ENCODE measurements at places on chromosomes 12 and 14.
A peak's percentile ranks its signal among the peaks of the same experiment; 100 is the strongest.

GRCh38 chr12:28158353-28158752, 31.9 kb upstream of the CCDC91 start:
- no peak for DNase-seq

- DNase-seq = no peak
Observed at GRCh38 chr14:68718023-68718990, 74.6 kb downstream of the ZFP36L1 start.

DNA sequence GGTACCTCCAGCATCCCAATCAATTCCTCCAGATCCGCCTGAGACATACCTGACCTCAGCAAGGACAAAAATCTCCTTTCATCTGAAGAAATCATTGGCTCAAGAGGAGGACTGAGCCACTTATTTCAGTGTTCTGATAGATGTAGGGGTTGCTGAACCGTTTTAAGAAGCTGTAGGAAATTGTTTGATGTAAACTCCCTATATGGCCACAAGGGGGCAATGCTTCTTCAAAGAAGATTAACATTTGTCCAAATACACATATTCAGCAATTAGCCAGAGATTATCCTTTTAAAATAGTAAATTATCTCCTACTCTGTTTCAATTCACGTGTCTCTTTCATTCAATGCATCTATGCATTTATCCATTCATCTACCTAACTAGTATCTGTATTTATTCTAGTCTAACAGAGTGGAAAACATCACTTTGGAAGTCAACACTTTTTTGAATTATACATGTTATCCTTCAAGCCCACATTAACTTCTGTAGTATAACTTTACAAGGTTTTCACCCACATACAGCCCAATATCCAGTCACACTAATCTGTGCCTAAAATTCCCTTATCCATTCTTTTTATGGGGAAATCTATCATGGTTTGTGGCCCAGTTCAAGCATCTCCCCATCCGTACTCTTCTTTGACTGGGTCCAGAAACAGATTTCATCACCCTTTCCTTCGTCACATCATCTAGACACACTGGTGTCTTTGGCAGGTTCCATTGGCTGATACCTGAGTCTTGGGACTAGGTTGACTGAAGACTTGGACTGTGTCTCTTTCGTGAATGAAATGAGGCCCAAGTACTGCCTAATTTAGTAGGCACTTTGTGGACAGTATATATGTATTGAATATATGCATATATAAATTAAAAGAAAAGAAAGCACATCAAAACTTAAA, 411.0 kb upstream of the OR4E1 start:
- DNase-seq = peak; percentile 28

- no peak for DNase-seq
Observed at GRCh38 chr12:7678744-7679143, 13.0 kb upstream of the APOBEC1 start.

GRCh38 chr14:31320216-31320615, 100.1 kb downstream of the HEATR5A start:
- no peak for DNase-seq

DNA sequence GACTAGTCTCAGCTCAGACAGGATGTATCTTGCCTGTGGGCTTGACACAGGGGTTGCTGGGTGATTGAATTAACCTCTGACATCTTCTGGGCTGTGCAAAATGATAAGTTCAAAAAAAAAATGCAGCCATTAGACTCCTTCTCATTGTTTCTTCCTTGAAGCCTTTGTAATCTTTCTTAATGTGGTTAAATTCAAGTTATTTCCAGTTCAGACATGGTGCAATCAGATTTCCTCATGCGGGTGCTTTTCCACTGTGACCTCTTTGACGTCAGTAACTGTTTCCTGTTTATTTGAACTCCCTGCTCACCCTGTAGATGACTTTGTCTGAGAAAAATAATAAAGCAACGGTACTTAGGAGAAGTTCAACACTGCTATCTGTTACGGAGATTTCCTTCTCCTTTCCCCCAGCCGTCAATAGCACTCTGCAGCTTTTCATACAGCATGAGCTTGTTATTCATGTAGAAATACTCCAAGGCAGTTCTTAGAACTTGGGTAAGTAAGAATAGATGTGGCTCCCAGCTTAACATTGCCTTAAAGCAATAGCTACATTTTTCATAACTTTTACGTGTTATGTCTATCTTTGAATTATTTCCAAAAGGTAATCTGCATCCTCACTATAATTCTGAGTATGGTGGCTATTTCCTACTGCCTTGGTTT, 155.5 kb downstream of the PRKCH start:
- DNase-seq = no peak

GRCh38 chr14:69464829-69465228, 19.7 kb upstream of the PLEKHD1 start:
- no peak for DNase-seq

GRCh38 chr14:100159094-100159864, at the start of gene DEGS2:
DEGS2 (minus strand) TSS chr14:100159645; CDS start chr14:100159587, 58 bp downstream.
- peak; percentile 66 for DNase-seq

GRCh38 chr12:78210506-78210860, 379.8 kb downstream of the NAV3 start:
- DNase-seq = no peak

DNA sequence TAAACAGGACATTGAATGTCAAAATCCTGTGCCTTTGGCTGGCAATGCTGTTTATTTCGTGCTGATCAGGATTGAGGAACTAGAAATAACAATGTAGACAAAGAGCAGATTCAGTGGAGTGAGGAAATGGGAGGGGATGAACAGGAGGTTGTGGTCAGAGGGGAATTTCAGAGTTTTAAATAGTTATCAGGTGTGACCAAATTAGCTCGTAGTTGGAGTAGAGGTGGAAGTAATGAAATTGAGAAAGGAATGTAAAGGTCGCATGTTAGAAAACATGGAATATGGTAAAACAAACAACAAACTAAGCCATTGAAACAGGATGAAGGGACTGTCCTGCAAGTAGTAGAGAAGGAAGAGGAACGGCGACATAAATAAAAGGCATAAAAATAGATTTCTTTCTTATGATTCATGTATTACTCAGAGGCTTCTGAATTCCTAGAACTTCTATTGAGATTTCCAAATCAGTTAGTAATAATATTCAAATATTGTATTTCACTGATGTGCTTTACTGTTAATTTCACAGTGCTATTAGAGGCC, 9.5 kb upstream of the SAV1 start:
- DNase-seq = no peak

DNA sequence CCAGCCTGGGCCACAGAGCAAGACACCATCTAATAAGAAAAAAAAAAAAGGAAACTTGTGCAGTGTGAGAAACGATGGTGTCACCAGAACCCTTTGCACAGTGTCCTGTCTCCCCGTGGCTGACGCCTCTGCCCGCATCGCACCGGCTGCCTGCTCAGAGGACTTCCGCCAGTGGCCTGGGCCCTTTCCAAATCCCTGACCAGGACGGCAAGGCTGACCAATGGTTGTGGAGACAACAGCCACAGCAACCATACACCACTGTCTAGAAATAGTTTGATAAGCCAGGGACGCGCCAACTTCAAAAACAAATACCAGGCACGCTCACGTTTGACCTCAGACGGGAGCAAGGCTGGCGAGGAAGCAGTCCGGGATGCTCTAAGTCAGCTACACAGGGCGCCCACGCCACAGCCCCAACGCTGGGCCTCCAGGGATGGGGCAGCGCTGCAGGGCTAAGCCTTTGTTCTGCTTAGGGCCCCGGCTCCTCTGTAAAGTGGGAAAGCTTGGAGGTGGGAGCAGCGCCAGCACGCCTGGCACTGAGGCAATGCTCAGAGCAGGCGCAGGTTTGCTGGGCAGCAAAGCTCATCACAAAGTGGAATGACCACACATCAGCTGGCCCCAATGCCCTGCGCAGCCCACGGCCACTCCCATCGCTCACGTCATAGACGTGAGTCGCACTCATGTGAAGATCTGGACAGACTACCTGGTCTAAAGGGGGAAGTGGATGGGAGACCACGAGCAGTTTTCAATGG, 12.5 kb downstream of the PGAM5 start:
- DNase-seq = no peak

Data from HAP-1 (cell line).